Stimulated activated CD4-positive, alpha-beta T cell treated with anti-CD3 and anti-CD28 coated beads, Interleukin-1b, Interleukin-23, amount 100 ng/mL, for 1 hour (primary cell): ENCODE measurements at places on chromosomes 7 and 10.

DNA sequence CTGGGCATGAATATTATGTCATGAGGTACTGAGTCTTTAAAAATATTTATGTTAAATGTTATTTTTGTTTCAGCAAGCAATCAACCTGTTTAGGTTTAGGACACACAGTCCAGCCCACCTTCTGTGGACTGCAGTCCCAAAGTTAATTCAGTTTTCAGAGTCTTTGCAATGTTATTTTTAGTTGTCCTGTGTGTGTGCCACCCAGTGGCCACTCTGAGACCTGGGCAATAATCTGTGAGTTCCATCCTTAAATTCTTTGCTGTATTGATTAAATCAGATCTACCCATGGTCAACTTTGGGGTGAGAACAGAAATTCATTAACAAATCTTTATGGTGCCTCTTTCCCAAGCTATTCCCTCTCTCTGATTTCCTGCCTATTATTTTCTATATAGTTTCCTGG, 415.1 kb downstream of the CCSER2 start:
- DNase-seq: no peak

DNA sequence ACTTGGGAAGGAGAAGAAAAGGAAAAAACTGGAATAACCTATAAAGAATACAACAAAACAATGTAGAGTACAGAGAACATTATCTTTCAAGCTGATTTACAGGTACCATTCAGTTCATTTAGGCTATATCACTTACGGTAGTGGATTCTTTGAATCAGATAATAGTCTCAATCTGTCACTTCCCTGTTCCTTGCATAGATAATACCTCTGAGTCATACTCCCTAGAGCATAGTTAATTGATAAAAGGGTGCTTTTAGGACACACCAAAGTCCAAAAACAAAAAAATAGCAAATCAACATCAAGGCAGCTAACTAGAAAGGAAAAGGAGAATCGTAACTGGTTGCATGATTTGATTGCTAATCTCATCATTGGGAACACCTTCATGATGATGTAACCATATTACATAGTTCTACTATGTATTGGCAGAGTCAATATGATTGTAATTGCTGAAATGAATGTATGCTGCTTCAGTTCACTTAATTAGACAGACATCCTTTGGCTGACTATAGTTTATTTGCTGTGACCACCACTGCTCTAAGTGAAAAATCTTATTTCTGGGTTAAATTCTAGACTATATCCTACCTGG, 844.4 kb downstream of the GATA3 start:
- no peak for DNase-seq

DNA sequence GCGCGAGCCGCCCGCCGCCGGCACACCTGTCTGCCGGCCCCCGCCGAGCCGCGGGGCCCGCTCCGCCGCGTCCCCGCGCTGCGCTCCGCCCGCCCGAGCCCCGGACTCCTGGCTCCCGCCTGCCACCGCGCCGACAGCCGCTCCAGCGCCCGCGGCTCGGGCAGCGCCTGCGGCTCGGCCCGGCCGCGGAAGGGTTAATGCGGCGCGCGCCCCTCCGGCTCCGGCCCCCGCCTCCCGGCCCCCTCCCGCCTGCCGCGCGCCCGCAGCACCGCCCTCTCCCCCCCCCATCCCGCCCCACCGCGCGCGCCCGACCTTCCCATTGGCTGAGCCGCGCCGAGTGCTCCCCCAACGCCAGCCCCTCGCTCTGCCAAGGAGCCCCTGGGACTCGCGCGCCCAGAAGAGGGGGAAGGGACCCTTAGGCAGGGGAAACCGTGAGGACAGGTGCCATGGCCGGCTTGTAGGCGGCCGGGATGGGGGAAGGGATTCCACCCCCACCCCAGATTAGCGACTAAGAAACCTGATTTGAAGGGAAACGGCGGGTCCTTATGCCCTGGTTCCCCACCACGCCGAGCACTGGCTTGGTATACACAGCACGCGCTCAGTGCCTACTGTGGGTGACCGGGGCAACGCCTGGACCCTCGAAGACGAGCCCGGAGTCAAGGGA, at the start of gene KCNH2:
Gene KCNH2 (minus strand): TSS at position 196 of the 664 bp plus-strand sequence. CDS start 408 bp downstream, outside the sequence.
- no peak for DNase-seq

DNA sequence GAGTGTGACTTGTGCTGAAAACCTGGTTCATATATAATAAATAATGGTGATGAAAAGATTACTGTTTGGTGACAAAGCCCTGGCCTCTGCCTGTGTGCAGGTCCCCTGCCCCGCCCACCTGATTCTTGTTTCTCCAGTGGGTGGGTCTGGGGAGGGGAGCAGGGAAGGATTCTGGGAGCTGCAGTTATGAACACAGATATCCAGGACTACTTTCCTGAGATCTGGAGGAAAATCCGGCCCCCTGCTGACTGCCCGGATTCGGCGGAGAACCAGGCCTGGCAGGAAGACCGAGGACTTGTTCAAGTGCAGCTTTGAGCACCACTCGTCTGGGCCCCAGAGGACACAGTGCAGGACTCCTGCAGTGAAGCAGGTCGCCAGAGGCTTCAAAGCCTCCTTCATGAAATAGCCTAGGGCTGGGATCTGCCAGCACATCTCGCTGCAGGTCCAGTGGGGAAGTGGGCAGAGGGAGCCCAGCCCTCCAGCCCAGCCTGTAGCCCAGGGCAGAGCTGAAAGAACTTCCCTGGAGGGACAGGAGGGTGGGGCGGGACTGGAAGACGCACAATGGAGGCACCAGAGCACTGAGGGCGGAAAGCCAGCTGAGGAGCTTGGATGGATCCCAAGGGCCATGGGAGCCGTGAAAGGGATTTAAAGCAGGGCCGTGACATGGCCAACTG, 7.0 kb downstream of the ATP6V0E2 start:
- DNase-seq: no peak

- DNase-seq: peak; percentile 10
Measured at GRCh38 chr7:87876869-87877234, 559 bp downstream of the DBF4 start.

DNA sequence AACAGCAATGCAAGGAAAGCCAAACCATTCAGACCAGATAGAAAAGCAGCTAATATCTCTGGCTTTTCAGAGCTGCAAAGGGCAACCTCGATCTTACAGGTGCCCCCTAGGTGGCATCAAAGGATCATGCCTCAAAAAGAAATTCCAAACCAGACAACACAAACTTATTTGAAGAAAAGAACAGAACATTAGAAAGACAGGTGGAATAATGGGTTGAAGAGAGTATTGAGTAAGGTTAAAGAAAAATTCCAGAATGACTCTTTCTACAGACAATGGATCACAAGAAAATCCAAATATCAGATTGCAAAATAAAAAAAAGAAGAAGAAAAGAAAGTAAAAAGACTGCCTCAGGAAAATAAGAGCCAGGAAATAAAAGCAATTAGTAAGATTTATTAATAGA, 213.7 kb downstream of the ELMO1 start:
- no peak for DNase-seq

GRCh38 chr10:90822508-90822907, 35.3 kb downstream of the HTR7 start:
- no peak for DNase-seq

GRCh38 chr7:30348083-30348560, 63.7 kb downstream of the ZNRF2 start:
- peak; percentile 11 for DNase-seq

- no peak for DNase-seq
Measured at GRCh38 chr7:46160861-46161260, 239.8 kb upstream of the IGFBP3 start.

DNA sequence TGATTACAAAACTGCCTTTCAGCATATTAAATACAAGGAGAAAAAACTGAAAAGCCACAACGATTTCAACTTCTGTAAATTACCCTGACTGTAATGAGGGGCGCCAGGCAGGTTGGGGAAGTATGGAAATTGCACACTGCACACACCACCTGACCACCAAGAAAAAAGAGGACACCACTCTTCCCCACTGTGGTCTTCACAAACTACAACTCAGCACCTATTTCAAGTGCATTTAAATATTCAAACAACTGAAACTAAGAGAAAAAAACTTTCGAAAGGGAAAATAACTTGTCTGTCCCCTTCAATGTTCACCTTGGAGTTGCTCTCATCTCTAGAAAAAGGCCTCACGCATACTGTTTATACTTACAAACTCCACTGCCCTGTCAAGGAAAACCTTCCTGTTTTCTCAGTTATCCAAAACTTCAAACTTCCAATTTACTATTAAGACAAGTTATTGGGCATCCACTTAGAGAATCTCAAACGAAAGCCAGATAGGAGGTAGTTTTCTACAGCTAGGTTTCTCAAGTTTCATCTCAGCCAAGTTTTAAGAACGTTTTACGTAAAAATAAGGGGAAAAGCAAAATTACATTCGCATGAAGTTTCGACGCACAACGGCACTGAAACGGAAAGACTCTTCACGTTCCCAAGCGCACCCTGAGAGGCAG, 1.4 kb downstream of the LARP4B start:
- no peak for DNase-seq

DNA sequence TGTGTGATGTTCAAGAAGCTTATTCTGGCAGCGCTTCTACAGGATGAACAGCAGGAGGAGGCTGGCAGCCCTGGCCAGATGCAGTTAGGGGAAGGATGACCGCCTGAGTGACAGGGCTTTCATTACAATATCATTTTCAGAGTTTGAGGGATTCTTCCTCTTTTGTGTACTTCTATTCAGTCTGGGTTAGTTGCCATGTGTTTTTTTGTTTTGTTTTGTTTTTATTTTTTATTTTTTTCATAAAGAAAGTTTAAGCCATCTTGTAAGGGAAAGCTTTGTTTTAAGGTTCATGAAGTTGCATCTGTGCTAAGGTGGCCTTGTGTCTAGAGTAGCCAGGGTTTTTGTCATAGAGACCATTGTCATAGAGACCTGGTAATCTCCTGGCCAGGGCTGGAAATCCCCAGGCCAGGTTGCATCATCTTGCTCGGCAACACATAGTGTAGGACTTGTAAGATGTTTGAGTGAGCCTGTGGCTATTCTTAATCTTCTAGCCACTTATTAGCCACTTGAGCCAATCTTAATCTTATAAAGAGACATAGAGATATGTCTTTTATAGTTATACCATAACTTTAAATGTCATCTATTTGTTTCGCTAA, 230.5 kb upstream of the TMEM229A start:
- no peak for DNase-seq
